ENCODE measurements at places on chromosomes 12 and 14.

DNA sequence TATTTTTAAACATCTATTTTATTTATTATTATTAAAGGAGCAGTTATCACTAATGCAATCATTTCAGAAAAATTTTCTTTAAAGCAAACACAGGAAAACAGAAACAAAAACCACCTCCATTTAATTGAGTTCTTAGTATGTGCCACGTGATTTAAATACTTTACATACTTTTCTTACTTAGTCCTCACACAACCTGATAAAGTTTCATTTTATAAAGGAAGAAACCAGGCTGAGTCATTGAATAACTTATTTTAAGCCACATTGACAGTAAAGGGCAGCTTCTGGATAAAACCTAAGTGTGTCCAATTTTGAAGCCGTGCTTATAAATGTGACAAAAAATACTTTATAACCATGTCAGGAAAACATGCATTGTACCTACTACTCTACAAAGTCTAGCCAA lies 57.1 kb upstream of the PCED1B start:
- no peak for DNase-seq

DNA sequence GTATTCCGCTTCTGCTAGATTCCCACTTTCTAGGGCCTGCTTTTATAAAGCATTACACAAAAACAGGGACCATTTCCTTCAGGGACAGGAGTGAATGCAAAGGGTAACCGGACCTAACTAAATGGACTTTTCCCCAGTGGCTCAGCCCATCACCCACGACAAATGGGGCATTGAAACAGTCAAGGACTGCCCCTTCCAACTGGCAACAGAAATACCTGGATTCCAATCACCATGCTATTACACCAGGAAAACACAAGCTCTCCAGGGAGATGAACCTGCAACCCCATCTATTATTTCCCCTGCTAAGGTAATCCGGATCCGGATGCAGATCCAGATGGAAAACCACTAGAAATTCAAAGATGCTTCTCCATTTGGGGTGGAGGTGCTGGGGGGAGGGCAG lies 1.0 kb downstream of the MPHOSPH9 start:
- DNase-seq: no peak

DNA sequence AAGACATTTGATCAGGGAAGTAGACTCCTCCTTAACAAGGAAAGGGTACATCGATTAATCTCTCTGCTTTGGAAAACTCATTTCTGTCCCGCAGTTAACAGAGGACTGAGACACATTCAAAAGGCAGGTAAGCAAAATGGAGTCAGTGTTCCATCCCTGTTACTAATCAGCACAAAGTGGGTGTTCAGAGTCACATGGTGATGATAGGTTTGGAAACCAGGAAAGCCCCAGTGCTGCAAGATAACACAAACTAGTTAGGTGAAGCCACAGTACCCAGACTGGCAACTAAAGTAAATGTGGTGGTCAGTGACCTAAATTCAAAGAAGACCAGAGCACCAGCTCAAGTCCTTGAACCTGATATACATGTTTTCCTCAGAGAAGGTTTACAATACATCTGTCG lies 1.8 kb downstream of the OR4K17 start:
- no peak for DNase-seq

DNA sequence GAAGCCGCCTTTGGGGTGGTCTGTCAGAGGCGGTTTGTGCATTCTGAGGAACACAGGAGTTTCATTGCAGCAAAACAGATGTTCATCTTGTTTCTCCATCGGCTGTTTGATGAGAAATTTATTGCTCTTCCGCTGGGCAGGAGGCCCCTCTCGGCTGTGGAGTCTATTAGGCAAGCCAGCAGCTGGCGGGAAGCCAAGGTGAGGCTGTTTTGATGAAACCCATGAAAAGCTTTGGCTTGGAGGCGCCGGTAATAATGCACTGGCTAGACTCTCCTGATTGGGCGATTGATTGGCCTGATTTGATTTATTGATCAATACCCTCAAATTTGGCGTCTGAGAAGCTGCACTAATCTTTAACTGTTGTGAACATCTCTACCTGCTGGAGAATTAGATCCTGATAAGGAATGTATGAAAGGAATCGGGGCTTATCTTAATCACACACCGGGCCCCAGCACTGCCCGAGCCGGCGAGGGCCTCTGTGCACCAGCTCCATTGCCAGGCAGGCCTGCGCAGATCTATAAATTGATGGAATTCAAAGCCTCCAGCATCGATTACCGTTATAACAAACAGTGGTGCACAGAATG lies 187.7 kb downstream of the PHETA1 start:
- peak; percentile 71 for DNase-seq

DNA sequence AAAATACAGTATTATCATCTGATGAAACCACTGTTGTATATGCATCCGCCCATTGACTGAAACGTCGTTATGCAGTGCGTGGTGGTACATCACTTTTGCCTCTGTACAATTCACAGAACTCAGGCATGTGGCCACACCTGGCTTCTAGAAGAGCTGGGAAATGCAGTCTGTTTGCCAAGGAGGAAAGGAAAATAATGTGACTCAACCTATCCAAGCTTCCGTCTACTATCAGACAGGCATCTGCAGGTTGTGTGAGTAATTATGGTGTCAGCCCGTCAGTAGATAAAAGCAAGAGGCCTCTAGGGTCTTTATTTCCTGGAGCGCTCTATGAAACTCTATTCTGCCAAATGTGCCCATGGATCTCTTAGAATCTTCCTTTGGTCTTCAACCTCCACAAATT lies 111.6 kb downstream of the BBS10 start:
- no peak for DNase-seq

DNA sequence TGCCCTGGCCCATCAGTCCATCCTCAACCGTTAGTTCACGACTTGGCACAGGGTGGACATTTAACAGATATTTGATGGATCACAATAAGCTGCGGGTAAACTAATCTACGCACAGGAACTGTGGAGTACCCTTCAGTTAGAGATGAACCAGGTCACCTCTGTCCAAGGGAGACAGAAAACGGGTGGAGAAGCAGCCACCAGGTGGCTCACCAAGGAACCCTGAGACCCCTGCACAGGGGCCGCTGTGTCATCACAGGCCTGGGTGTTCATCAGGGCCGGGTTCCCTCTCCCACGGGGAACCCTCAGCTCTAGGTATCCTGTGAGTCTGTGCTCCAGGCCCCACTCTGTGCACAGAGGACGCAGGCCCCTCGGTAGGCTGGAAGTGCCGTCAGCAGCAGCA lies 122.2 kb downstream of the PIWIL1 start:
- DNase-seq: no peak

- DNase-seq: no peak
Measured at GRCh38 chr12:83473408-83474095, 786.8 kb downstream of the TMTC2 start.

- no peak for DNase-seq
Measured at GRCh38 chr12:114919479-114919878, 235.5 kb upstream of the TBX3 start.

DNA sequence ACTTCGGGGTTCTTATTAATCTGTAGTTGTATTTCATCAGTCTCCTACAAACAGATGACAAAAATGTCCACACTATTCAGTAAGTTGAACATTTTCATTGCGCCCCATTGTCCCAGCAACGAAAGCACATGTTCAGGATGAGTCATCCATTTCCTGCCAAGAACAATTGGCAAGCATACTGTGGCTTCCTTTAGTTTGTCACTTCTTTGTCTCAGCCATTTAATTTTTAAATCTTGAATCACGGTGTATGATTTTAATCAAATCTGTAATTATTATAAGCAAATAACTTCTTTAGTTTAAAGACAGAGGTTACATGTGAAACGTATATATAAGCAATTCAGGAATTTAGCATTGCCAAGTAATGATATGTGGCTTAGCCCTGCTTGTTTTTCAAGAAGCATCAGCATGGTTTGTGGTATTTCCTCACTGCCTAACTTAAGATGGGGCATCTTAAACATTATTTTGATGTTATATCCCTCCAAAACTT lies 211.3 kb upstream of the KRR1 start:
- DNase-seq: no peak

Data from heart right ventricle (tissue), 16 donors.